ENCODE measurements at places on chromosomes 12 and 14.
A peak's percentile ranks its signal among the peaks of the same experiment; 100 is the strongest.

DNA sequence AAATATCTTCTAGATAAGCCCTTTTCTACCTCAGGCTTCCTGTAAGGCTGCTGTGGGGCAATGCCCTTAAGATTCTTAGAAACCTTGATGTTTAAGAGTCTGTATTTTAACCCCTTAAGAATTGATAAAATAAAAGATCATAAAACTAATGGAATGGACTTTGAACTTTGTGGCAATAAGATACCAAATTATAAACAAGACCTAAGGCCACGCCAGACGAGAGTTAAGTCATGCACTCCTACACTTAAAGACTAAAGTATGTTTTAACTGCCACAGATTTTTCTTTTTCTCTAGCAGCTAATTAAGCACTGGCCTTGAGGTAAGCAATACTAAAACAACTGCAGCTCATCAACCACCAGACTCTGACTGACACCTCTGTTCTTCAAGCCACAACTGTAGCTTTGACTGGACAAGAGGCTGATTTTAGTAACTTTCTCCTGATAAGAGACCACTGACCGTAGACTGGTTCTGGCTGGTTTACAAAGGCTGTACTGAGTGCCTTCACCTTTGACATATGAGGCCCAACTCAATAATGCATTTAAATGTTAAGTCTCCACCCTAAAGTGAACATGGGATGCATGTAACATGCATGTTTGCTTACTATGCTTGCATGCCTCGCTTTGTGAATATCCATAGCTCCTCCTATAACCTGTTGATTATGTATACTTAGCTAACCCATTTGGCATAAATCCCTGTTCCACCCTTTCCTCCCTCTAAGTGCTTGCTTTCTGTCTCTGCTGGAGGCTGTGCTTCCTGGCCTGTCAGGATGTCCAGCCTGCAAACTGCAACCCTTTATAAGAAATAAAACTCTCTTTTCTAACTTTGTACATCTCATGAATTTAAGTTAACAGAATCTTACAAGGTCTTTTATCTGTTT, 71.9 kb downstream of the KLHL28 start:
- DNase-seq: no peak

DNA sequence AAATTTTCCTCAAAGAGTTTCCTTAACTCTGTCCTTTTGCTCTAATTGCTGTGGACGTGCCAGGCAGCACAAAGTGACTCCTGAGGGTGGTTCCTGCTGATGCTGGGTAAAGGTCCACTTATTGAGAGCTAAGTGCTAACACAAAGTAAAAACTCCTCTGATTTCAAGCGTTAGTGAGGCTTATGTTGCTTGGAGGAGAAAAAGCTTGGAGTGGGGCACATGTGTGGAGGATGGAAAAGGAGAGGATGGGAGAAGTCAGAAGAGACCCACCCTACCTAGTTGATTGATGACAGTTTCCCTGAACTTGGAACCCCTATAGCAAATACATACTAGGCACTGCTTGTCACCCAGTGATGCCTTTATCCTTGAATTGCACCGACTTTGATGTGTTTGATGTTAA, 10.1 kb upstream of the SLC11A2 start:
- DNase-seq: no peak

GRCh38 chr14:79040790-79041189, 870.6 kb downstream of the NRXN3 start:
- DNase-seq: no peak

GRCh38 chr12:22993609-22994315, 368.8 kb downstream of the ETNK1 start:
- DNase-seq: no peak

DNA sequence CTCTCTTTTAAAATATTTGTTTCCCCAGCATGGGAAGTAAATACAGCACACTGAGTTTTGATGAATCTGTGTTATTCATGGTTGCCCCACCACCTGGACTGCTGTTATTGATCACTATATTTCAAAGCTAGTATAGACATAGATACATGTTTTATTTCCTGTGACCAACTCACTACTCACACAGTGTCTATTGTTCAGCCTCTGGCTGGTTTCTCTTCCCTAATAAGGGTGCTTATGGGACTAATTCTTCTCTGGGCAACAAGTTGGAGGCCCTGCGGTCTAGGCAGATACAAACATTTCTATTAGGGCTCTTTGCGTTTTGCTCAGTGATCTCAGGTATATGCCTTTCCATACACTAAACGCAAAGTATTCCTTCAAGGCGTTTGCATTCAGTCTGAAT, 1191.0 kb upstream of the TMEM132C start:
- DNase-seq: no peak

GRCh38 chr14:94450722-94451090, 1.9 kb downstream of the SERPINA11 start:
- DNase-seq: no peak

GRCh38 chr12:125564753-125565152, 499.5 kb downstream of the AACS start:
- no peak for DNase-seq

- DNase-seq: no peak
Measured at GRCh38 chr12:64749461-64750200, 9.6 kb downstream of the GNS start.

DNA sequence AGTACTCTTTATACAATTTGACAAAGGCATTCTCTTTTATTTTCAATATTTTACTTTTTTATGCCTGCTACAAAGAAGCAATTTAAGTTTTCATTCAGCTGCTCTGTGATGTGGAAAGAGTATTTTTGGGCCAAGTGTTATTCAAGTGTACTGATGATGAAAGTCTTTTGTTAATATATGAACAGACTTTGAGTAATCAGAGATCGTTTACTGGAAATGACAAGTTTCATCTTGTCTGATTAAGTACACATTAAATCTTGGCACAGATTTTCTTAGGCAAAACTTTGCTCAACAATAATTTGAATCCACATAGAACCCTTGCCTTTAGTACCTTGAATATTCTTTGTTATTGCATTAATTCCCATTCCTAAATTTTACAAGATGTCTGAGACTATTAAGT, 13.3 kb upstream of the PZP start:
- DNase-seq: no peak

DNA sequence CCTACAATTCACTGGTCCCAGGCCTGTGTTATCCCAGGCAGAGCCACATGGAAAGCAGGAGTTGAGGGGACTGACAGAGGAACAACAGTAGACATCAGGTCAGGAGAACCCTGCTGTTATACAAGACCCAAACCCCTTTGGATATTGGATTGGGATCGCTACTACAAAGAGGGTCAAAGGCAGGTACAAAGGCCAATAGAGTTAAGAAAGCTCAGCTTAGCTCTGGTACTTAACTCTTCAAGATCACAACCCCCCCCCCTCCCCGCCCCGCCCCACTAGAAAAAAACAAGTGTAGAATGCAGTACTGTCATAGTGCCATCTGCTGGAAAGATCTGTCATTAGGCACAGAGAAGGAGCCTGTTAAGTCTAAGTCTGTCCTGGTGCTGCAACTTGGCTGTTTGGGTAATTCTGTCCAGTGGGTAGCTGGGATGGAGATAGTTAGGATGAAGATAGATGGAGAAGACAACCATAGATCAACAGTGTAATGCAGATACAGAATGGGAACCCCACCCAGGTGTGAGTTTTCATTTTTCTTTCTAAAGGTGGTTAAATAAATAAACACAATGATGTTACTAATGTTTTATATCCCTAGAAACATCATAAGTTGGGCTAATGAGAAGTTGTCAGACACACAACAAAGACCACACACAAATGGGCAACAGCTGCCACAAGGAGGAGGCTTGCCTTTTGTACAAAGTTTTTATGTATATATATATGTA, 17.2 kb downstream of the REM2 start:
- DNase-seq: no peak

DNA sequence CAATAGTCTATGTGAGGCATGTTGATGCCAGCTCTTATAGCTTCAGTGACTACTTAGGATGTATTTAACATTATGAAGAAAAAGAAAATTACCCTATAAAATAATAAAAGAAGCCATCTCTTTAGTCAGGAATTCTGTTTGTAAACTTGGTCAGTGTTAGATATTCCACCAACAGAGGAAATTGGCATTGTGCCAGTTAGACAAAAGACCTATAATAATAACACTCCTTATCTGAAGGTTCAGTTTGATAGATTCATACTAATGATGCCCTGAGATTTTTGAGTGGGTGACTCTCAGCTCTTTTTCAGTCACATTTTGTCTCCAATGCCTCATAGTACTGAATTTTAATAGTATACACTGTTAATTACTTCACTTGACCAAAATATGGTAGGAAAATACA, 6.6 kb downstream of the SYT10 start:
- no peak for DNase-seq

- DNase-seq: no peak
Measured at GRCh38 chr12:75812271-75813018, 219.1 kb downstream of the PHLDA1 start.

DNA sequence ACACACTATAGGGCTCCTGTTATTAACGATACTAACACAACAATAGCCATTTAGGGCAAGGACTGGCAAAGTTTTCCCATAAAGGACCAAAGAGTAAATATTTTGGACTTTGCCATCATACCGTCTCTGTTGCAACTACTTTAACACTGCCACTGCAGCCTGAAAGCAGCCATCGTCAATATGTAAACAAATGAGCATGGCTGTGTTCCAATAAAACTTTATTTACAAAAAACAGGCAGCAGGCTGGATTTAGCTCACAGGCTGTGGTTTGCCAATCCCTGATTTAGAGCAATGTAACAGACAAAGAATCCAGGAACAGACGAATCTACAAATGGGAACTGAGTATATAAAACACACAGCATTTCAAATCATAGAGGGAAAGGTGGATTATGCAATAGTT, 84.1 kb downstream of the FRMD6 start:
- DNase-seq: no peak

GRCh38 chr12:102757154-102757881, 159.7 kb downstream of the PAH start:
- DNase-seq: peak; percentile 44

- DNase-seq: no peak
Measured at GRCh38 chr12:6538420-6539313, 4.3 kb downstream of the GAPDH start.

- no peak for DNase-seq
Measured at GRCh38 chr14:76034566-76034965, 49.0 kb downstream of the IFT43 start.

DNA sequence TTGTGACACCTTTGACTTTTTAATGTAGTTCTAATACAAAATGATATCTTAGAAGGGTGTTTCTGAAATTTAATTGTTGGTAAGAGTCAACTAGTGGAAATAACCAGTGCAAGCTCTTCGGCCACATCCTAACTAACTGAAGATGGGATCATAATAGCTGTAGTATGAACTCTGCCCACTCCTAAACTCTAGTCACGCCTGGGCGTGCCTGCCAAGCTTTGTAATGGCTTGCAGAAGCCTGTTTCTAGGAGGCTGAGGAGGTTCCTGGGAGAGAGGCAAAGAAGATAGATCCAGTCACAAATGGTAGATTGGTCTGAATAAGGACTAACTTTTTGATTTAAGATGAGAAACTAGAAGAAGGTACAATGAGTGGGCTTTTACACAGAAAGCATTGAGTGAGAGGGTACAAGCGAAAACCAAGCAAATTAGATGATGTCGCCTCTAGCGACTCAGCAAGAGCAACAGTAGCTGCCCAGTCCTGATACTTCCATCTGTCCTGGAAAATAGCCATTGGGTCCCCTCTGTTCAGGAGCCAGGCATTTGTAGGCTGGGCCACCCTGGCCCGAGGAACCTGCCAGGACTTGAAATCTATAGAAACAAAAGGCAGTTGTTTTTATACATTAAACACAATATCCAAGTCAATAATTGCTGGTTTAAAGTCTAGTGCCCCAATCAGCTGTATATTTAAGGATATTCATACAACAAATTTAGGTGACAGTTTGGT, 148.8 kb downstream of the SLC38A4 start:
- no peak for DNase-seq

DNA sequence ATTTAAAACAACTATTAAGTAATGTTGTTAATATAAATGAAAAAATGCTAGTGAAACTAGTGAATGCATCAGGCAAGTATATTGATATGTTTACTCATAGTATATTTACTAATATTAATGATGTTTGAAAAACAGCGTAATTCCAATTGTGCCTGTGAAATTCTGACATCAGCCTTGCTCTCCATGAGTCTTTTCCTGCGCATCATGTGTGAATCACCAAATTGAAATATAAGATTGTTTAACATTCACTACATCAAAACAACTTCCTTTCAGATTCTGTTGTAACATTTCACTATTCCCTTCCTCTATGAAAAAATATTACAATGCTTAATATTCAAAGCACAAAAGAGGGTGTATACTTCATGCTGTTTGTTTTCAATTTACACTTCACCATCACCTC, 1995.9 kb upstream of the SEL1L start:
- DNase-seq: no peak

DNA sequence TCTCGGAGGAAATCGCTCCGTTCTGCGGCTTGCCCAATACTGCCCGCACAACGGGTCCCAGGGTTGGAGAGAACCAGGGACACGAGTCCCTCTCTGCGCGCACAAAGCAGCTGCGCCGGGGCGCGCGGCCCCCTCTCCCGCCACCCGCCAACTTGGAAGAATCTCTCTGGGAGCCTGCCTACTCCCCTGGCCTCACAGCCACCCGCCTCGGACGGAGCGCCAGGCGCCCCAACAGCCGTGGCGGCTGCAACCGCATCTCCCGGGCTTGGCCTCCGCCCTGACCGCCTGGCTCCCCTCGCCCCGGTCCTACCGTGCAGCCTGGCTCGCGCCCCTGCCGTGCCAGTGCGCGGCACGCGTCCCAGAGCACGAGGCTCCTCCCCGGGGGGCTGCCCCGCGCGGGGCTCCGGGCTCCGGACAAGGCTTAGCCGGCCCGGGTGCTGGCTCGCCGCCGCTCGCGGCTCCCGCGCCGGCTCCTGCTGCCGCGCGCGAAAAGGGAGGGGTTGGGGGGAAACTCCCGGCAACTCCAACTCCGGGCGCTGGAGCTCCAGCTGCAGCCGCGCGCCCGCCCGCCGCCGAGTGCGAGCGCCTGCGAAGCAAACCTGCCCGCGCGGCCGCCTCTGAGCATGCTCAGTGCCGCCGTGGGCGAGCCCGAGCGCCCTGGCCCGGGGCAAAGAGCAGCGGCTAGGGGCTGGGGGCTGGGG, at the start of gene STXBP6:
Gene STXBP6, minus strand, starts transcription at position 580 of the 701 bp plus-strand sequence. CDS start 75,329 bp downstream, outside the sequence.
- DNase-seq: peak; percentile 83

GRCh38 chr12:49903700-49904423, at the start of gene FAIM2:
Gene FAIM2, minus strand, starts transcription at chr12:49903900. Its CDS starts 108 bp downstream, at chr12:49903792.
- DNase-seq: peak; percentile 72

GRCh38 chr14:93015064-93015463, 92.1 kb downstream of the CHGA start:
- DNase-seq: no peak

GRCh38 chr14:56358851-56359614, 220.6 kb upstream of the TMEM260 start:
- DNase-seq: no peak

DNA sequence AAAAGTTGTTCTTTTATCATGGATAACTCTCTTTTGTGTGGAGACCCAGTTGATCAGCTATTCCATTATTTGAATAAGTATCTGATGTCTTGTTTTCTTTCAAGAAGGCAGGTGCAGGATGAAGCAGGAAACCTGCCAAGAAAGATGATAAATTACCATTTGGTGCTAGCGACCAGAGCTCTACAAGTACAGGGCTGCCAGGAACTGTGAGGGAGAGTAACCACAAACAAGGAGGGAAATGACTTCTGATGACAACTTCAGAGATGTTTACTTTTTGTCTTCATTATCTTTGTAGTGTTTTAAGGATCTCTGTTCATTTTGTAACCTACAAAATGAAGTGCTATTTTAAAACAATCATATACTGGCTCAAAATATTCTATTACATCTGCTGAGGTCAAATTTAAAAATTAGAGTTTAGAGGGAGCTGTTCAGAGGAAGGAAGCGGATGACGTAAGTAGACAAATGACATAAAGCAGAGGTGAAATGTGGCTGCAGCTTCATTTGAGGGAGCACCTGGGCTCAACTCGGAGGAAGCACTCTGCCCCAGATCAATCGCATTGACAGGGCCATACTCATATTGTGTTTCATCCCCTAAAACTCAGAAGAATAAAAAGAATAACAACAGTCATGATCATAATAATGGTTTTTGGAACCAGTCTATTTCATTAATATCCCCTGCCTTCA, 226.8 kb downstream of the C12orf42 start:
- DNase-seq: no peak

All from heart right ventricle (tissue), 16 donors.